ENCODE measurements at places on chromosomes 16 and 17. TPM values are rescaled to one million over a fixed set of nuclear protein-coding genes. Genes with fewer than 3 reads are reported as not detected.

GRCh38 chr16:14050291-14051027 is 20.7 kb upstream of the MRTFB start:
- no peak overlapping the region for H3K27ac ChIP-seq
- no peaks in the 10 kb centered on the region for H3K36me3 ChIP-seq
- DNase-seq = no peak
- H3K27me3 ChIP-seq = no peaks in the 10 kb centered on the region
- no peaks in the 10 kb centered on the region for H3K4me1 ChIP-seq

- H3K4me3 ChIP-seq = no peak overlapping the region
- H3K4me1 ChIP-seq = peaks cover 15% of the 10 kb centered on the region
- H3K36me3 ChIP-seq = no peaks in the 10 kb centered on the region
- H3K27me3 ChIP-seq = no peaks in the 10 kb centered on the region
Observed at GRCh38 chr17:14098246-14098645, 28.9 kb downstream of the COX10 start.

DNA sequence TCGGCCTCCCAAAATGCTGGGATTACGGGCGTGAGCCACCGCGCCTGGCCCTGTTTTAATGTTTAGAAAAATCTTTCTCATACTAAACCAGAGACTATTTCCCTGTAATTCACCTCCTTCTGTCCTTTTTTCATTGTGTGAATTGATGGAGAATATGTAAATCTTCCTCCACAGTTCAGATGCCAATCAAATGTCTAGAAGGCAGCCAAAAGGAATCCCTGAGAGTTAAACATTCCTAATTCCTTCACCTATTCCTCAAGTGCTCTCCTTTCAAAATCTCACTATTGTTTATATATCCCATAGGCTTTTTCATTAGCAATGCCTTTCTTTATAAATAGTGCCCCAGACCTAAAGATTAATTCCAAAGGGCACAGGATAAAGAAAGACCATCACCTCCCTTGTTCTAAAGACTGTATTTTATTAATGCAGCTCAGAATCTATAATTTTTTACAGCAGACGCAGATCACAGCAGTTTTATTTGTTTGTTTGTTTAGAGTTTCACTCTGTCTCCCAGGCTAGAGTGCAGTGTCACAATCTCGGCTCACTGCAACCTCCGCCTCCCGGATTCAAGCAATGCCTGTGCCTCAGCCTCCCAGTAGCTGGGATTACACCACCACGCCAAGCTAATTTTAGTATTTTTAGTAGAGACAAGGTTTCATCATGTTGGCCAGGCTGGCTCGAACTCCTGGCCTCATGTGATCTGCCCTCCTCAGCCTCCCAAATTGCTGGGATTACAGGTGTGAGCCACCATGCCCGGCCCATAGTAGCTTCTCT is 30.5 kb downstream of the COPZ2 start:
- peaks cover 84% of the 10 kb centered on the region for H3K4me1 ChIP-seq
- peak overlapping the region; percentile 90 for H3K27ac ChIP-seq
- H3K27me3 ChIP-seq = peaks cover 3% of the 10 kb centered on the region
- no peak for DNase-seq

DNA sequence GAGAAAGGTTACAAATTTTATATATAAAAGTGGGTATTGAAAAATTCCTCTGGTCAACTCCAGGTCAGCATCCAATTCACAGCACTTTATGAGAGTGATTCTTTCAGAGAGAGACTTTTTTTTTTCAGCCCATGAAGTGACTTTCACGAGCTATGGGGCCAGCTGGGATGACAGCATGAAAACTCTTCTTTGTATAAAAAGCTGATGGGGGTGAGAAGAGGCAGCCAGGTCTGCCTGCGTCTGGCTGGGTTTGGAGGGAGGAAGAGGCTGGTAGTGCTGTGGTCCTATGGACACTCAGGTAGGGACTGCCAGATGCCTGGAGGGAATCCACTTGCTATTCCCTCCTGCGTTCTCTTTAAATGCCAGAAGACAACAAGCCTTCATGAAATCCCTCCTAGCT is 250.6 kb downstream of the UTP18 start:
- DNase-seq = no peak
- H3K27ac ChIP-seq = no peak overlapping the region
- H3K36me3 ChIP-seq = no peaks in the 10 kb centered on the region
- peaks cover under 1% of the 10 kb centered on the region for H3K27me3 ChIP-seq

DNA sequence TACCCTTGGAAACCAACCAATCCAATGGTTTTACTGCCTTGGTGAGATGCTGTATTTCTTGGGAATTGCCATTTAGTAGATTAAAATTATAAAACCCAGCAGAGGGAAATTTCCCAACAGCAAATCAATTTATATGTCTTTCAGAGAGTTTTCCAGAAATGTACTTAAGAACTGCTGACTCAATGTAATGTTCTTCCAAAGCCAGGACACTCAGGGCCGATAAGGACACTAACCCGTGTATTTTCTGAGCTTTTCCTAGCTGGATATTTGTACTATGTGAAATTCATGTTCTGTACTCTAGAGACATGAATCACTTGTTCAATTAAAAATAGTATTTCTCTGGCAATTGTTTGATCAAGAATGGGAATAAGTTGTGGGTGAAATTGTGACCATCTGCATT is 121.4 kb downstream of the KCNJ2 start:
- no peaks in the 10 kb centered on the region for H3K4me1 ChIP-seq
- no peak overlapping the region for H3K27ac ChIP-seq
- H3K4me3 ChIP-seq = no peak overlapping the region
- H3K27me3 ChIP-seq = no peaks in the 10 kb centered on the region

GRCh38 chr16:79599256-79599836 is 1.2 kb downstream of the MAF start:
- peak; percentile 27 for DNase-seq
- peaks cover 25% of the 10 kb centered on the region for H3K27me3 ChIP-seq
- no peaks in the 10 kb centered on the region for H3K36me3 ChIP-seq
- peaks cover 48% of the 10 kb centered on the region for H3K4me1 ChIP-seq
- no peak overlapping the region for H3K27ac ChIP-seq

- H3K27me3 ChIP-seq = no peaks in the 10 kb centered on the region
- H3K27ac ChIP-seq = no peak overlapping the region
- no peak overlapping the region for H3K4me3 ChIP-seq
- H3K36me3 ChIP-seq = no peaks in the 10 kb centered on the region
- H3K4me1 ChIP-seq = no peaks in the 10 kb centered on the region
Observed at GRCh38 chr17:70256751-70257150, 87.4 kb downstream of the KCNJ2 start.

DNA sequence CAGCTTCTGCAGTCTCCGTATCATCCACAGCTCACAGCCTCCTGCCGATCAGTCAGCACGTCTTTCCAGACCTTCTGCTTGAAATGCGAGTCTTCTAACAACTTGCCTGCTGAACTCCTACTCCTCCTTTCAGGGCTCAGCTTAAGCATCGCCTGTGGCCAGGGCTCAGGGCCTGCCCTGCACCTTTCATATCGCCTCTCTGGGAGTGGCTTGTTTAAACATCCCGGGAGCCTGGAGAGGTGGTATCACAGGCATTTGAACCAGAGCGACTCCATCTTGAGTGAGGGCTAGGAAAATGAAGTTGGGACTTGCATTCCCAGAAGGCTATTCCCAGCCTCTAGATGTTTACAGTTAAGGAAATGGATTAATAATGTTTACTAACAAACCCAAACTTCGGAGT is 13.9 kb upstream of the CYB561 start:
- no peaks in the 10 kb centered on the region for H3K36me3 ChIP-seq
- no peak for DNase-seq
- H3K4me1 ChIP-seq = peaks cover 9% of the 10 kb centered on the region
- H3K27me3 ChIP-seq = peaks cover 18% of the 10 kb centered on the region
- H3K27ac ChIP-seq = no peak overlapping the region
- H3K4me3 ChIP-seq = no peak overlapping the region

DNA sequence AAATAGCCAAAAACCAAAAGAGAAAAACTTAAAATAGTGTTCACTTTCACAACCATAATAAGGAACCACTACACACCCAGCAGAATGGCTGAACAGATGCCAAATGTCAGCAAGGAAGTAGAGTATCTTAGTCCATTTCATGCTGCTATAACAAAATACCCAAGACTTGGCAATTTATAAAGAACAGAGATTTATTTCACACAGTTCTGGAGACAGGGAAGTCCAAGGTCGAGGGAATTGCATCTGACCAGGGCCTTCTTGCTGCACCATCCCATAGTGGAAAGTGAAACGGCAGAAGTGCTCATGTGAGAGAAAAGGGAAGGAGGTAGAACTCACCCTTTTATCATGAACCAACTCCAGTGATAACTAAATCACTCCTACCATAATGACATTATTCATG is 33.8 kb upstream of the CCL22 start:
- no peaks in the 10 kb centered on the region for H3K4me1 ChIP-seq
- no peak for DNase-seq
- H3K27ac ChIP-seq = no peak overlapping the region
- peaks cover 2% of the 10 kb centered on the region for H3K27me3 ChIP-seq
- H3K36me3 ChIP-seq = no peaks in the 10 kb centered on the region

The PIGL gene
- 31.1 TPM for total RNA-seq

The SOX9 gene
- 36.9 TPM for total RNA-seq

The PRSS21 gene
- total RNA-seq = not detected

The PRAC1 gene
- total RNA-seq = not detected

The G6PC3 gene
- 81.1 TPM for total RNA-seq

The MPRIP gene
- 244 TPM for total RNA-seq

The IL21R gene
- 0.55 TPM for total RNA-seq

All from neural crest cell (in vitro differentiated cells).